ENCODE measurements at places on chromosomes 5 and 9.

DNA sequence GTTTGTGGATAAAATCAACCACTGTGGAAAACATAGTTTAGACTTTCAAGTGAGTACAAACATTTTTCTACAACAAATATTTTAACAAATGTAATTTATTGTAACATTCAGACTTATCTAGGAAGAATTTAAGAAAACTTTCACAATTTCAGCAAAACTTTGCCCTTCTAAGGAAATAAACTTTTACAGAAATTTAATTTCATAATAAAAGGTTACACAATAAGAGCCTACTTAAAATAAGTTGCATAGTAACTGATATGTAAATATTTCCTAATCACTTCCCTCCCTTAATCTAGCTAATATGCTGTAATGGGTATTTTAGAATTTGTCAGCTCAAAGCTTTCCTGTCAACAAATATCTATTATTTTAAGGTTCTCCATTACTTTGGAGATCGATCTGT, 1899.9 kb downstream of the MAT2B start:
- no peak for DNase-seq

DNA sequence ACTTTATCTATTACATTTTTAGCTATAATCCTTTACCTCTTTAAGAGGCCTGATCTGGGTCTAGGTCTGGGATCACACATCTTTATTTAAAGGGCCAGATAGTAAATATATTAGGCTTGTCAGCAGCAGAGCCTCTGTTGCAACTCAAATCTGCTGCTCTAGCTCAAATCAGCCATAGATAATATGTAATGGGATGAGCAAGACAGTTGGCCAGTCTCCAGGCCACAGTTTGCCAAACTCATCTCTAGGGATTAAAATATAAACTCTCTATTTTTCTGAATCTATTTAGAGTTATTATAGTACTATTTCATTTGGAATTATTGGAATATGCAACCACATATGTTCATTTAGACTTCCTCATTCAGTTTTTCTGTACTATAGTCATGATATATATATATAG, 115.9 kb upstream of the MINAR2 start:
- DNase-seq: no peak

DNA sequence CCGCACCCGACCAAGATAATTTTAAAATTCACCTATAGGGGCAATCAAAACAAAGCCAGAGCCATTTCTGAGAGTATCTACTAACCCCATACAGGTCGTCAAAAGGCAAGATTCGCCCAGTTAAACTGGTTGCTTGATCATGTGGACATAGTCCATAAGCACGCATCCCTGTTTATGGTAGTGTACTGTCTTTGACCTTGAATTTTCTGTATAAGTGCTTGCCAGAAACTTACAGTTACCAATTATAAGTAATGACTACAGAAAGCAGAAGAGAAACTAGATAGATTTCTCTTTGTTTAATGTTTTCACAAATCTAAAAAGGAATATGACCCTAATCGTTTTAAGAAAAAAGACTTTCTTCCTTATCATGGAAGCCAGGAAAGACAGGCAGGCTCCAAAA, 25.6 kb downstream of the SLC31A1 start:
- no peak for DNase-seq

DNA sequence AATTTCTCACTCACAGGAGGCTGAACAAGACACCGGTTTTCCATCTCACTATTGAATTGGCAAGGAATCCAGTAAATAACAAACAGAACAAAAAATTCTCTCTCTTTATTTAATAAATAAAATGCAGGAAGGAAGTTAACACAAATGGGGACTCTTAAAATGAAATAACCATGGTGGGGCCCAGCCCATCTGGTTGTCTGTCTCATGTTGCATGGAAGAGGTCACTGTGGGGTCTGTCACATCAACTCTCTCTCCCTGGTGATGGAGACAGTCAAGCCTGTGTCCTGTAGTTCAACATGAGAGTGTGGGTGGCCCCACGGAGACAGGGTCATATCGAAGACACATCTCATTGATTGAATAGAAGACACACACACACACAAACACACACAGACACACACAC, 297.7 kb downstream of the IRX2 start:
- no peak for DNase-seq

DNA sequence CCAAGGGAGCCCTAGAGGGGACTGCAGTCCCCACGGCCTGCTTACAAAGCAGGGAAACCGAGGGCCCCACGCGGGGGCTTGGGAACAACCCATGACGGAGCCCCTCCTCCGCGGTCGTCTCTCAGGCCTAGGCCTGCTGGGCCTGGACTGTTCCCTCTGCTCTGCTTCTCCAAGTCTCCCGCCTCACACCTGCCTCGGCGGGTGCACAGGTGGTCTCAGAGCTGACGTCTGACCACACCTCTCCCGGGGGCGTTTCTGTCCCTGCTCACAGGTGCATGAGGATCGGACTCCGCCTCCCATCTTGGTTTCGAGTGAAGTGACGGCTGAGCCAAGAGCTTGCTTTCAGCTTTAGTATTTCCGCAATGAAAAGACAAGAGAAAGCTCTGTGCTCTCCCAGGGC, 72.1 kb downstream of the MRPL36 start:
- DNase-seq: no peak

- no peak for DNase-seq
These were observed 78.5 kb downstream of the ZNF618 start for GRCh38 chr9:113954591-113954990.

DNA sequence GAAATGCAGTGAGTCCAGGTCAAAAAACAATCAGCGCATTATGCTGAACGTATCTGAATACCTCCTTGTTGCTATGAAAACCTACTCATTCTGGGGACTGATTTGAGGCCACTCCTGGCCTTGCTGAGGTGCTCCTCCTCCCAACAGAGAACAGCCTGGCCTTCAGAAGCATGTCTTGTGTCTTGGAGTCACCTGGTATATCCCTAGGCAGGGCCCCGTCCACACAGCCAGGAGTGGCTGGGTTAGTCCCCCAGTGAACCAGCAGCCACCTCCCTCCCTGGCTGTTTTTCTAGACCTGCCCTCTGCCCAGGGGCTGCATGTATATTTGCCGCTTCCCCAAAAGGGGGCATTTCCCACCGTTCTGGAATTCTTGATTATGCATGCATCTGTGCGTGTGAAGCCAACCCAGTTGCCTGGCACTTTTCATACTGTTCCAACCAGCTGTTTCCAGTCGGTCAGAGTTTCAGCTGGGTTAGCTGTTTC, 99.2 kb upstream of the SPATA31C2 start:
- DNase-seq: no peak

- DNase-seq: no peak
These were observed 29.2 kb downstream of the EXOC3 start for GRCh38 chr5:472076-472655.

GRCh38 chr5:80959768-80960442, at the start of gene RASGRF2:
RASGRF2 (plus strand) TSS chr5:80960363; CDS start chr5:80960739, 376 bp downstream.
- no peak for DNase-seq

- no peak for DNase-seq
These were observed 36.2 kb downstream of the BTNL8 start for GRCh38 chr5:180935203-180935602.

GRCh38 chr9:114837923-114838322, 32.1 kb upstream of the TNFSF15 start:
- DNase-seq: no peak

DNA sequence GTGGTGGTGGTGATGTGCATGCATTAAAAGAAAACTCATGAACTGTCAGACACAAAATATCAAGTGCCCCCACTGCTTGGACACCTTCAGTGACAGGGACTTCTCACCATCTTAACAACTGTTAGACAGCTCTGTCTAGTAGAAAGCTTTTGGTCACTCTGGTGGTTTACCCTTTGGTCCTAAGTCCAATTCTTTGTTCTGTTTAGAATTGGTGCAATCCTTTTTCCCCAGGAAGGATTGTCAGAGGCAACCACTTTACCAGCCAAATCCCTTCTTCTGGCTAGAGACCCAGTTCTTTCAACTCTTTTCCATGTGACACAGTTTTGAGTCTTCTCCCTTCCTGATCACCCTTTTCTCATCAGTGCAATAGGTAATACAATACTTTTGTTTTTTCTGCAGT, 140.2 kb downstream of the SEC61B start:
- DNase-seq: no peak

DNA sequence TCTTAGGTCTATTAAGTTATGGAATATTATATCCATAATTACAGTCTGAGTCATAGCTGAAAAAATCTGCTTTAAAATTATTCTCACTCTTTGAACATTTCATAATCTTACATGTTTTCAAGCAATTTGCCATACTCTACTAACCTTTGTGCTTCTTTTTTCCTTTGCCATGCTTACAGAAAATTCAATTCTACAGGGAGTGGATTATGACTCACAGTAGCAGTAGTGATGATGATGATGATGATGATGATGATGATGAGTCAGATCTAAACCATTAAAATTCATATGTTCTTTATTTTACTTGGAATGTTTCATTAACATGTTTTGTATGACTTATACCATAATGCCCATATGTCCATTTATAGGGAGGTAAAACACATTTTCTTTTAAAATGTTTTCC, 207.1 kb downstream of the VPS13A start:
- DNase-seq: no peak

DNA sequence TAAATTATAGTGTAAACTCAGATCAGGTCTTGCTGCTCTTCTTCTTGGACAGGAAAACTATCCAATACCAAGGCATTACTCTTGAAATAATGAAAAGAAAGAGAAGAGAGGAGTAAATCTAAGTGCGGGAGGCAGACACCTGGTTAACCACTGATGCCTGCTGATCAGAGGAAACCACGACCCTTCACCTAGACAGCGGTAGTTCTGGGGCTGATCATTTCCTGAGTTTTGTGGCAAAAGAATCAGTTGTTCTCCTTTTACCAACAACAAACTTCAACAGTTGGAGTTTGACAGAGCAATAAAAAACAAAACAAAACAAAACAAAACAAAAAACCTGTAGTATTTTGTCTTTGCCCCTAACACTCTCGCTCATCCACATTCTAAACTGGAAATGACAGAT, 3.0 kb downstream of the RLN1 start:
- no peak for DNase-seq

GRCh38 chr5:110012145-110012544, 322.4 kb downstream of the MAN2A1 start:
- no peak for DNase-seq

DNA sequence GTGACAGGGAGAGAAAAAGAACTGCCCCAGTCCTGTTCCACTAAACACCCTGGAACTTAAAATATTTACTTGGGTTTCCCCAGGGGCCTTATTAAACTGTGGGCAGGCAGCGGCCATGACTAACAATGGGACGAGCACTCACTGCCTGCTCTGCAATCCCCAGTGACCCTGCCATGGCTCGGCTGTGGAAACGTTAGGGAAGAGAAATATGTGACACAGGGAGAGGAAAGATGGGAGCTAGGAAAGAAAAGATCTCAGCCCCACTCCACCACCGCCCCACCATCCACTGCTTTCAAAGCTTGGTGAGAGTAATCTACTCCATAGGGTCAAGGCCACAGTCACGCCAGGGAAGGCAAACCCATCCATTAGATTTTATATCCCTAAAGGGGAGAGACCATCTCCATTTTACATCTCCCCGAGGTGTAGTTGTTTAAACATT, 117.6 kb downstream of the EFNA5 start:
- no peak for DNase-seq

GRCh38 chr5:150132740-150133139, 22.9 kb downstream of the PDGFRB start:
- DNase-seq: no peak

- DNase-seq: no peak
These were observed 28.0 kb downstream of the GLT6D1 start for GRCh38 chr9:135611142-135611874.

- no peak for DNase-seq
These were observed 27.9 kb upstream of the CEMIP2 start for GRCh38 chr9:71796100-71796767.
